Iris pigment epithelial cell (primary cell): ENCODE measurements at places on chromosomes 3 and 15.

DNA sequence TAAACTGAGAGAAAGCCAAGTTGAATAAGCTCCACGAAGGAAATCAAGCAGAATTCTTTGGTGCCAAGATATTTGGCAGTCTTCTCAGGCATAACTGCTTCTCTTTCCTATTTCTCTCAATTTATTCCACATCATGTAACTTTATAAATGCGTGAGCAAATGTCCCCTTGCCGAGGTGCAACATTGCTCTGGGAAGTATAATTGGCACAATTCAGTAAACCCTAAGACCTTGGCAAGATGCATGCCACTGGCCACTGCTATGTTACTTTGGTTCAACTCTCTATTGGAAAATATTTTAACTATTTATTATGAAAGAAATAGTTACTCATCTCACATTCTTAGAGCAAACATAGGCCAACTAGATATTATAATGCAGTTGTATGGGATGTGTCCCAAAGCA is 170.2 kb downstream of the SUCNR1 start:
- DNase-seq = peak; percentile 26

- DNase-seq = no peak
Measured at GRCh38 chr15:40242213-40242599, 3.3 kb downstream of the PAK6 start.

- DNase-seq = peak; percentile 92
Measured at GRCh38 chr15:65409036-65409631, 13.6 kb downstream of the IGDCC4 start.

- no peak for DNase-seq
Measured at GRCh38 chr15:37220949-37221670, 120.8 kb upstream of the MEIS2 start.

GRCh38 chr15:58425185-58425584 is 6.6 kb upstream of the LIPC start:
- DNase-seq = no peak

DNA sequence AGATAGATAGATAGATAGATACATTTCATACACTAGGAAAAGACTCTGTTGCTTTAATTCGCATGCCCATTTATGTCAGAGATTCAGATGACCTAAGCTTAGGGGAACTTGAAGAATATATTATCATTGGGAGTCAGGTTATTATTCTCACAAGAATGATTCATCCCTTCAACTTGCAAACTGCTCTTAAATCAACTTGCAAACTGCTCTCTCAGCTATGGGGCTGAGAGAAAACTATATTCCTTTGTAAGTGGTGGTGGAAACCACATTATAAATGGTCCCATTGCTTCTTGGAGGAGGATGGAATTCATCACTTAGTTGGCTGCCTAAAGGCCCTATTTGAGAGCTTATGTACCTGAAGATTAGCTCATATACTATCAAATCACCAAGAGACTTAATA is 160.9 kb upstream of the STAC start:
- DNase-seq = peak; percentile 38

GRCh38 chr3:47910777-47911440 is 105.3 kb downstream of the MAP4 start:
- peak; percentile 92 for DNase-seq

DNA sequence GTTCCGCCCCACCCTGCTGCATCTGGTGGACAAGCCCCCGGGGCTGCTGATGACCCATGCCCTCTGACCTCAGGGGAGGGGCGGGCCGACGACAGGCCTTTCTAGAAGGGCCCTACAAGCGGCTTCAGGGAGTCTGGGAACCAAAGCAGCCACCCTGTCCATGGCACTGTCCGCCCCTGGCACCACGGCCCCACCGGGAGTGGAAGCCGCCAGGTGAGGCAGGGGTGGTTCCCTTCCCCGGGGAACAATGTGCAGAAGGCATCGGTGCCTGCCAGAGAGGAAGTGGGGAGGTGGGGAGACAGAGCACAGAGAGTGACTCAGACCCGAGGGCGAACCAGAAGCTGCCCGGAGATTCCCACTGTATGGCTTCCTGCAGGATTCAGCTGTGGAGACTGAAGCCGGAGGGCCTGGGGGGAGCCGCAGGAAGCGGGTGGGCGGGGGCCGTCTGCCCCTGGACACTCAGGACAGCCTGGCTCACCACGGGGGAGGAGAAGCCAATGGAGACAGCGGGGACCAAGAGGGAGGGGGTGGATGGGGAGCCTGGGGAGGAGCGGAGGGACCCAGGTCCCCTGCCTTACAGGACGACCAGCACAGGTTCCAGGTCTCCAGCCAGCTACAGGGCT is 134.0 kb downstream of the TPRA1 start:
- DNase-seq = peak; percentile 58

GRCh38 chr3:124243177-124243859 is 251.4 kb upstream of the ROPN1 start:
- DNase-seq = no peak

GRCh38 chr15:90400005-90400758 is 12.1 kb downstream of the IQGAP1 start:
- DNase-seq = no peak

DNA sequence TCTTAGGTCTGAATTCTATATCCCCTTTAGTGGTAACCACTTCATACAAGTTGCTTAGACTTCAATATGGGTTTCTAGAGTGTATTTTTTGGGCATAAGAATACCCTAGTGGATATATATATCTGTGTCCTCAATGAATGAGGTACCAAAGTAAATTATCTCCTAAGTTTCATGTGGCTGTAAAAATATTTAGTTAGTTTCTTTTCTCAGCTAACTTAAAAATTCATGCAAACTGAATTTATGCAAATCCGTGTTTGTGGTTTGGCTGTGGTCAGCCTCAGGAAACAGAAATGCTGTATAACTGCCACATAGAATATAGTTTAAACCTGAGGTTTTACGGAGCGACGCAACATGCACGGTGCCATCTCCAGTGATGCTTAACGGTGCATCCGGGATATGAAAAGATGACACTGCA is 80.3 kb downstream of the PEX5L start:
- DNase-seq = no peak

- peak; percentile 85 for DNase-seq
Measured at GRCh38 chr15:34055868-34056595, 17.0 kb upstream of the AVEN start.

DNA sequence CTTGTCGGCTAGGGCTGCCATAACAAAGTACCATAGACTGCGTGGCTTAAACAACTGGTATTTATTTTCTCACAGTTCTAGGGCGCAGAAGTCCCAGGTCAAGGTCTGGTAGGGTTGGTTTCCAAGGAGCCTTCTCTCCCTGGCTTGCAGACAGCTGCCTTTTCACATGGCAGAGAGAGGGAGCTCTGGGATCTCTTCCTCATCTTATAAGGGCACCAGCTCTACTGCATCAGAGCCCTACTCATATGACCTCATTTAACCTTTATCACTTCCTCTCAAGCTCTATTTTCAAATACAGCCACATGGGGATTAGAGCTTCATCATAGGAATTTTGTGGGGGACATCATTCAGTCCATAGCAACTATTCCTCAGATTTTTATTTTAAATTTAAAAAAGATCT is 17.6 kb upstream of the PAQR9 start:
- DNase-seq = no peak

DNA sequence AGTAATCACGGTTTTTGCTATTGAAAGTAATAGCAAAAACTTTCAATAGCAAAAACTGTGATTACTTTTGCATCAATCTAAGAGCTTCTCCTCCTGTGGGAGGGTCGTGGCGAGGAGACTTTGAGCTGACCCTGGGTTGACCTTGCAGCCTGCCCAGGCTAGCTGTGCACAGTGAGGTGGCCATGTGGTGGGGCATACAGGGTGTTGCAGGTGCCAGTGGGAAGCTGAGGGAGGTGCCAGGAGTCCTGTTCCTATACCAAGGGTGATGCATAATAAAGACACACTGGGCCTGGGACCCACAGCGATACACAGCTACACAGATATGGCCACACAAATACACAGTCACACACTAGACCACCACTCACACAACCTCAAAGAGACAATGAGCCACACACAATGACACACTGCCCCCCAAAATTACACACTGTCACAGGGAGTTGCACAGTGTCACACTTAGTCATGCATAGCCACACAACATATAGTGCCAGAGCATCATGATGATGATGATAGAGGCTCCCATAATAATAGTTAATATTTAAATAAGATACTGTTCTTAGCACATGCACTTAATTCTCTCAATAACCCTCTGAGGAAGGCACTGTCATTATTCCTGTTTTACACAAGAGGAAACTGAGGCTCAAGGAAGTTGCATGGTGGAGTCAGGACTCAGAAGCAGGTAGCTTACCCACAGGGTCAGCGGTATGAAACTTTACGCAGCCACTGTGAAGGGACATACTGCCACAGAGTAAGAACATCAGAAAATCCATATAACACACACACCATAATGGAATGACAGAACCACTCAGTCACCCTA is 6.3 kb downstream of the PLCD1 start:
- no peak for DNase-seq

GRCh38 chr15:40232625-40233070 is 6.2 kb upstream of the PAK6 start:
- DNase-seq = no peak

GRCh38 chr3:101131767-101132166 is 138.5 kb upstream of the ABI3BP start:
- DNase-seq = no peak

GRCh38 chr15:67118808-67119207 is 53.4 kb downstream of the SMAD3 start:
- DNase-seq = no peak

GRCh38 chr15:79539401-79539800 is 107.3 kb downstream of the MINAR1 start:
- no peak for DNase-seq

- no peak for DNase-seq
Measured at GRCh38 chr15:80437334-80437891, 33.2 kb downstream of the ARNT2 start.

- no peak for DNase-seq
Measured at GRCh38 chr15:40927495-40927872, 1.7 kb upstream of the DLL4 start.

- DNase-seq = no peak
Measured at GRCh38 chr3:44128057-44128775, 113.5 kb upstream of the TOPAZ1 start.

- no peak for DNase-seq
Measured at GRCh38 chr3:133393691-133394474, 6.0 kb upstream of the BFSP2 start.

- DNase-seq = peak; percentile 50
Measured at GRCh38 chr3:71070497-71071463, 512.7 kb downstream of the FOXP1 start.

DNA sequence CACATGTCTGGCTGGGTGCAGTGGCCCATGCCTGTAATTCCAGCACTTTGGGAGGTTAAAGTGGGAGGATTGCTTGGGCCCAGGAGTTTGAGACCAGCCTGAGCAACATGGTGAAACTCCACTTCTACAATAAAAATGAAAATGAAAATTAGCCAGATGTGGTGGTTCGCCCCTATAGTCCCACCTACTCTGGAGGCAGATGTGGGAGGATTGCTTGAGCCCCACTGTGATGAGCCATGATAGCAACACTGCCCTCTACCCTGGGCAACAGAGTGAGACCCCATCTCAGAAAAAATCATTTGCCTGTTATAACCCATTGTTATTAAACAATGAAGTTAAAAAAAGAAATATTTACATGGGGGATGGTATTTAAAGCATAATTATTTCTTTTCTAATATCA is 240.1 kb upstream of the ZPLD1 start:
- DNase-seq = no peak

- DNase-seq = peak; percentile 82
Measured at GRCh38 chr15:29812384-29812694, 9.9 kb downstream of the TJP1 start.

- peak; percentile 94 for DNase-seq
Measured at GRCh38 chr3:43185274-43185982, 79.5 kb upstream of the POMGNT2 start.

DNA sequence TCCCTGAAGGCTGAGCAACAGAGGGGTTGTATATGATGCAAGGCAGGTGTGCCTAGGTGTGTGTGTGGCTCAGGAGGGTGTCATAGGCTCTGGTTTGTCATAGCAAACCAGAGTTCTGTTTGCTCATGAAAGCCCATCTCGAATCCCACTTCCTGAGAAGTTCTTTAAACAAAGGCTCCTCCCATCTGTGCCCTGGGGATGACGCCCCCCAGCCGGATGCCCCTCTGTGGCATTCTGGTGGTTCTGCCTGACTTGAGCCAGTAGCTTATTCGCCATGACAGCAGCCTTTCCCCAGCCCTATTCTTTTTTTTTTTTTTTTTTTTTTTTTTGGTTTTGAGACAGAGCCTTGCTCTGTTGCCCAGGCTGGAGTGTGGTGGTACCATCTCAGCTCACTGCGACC is 45.4 kb downstream of the PDIA5 start:
- no peak for DNase-seq

GRCh38 chr15:101088788-101089578 is 162.9 kb downstream of the CHSY1 start:
- DNase-seq = peak; percentile 30

DNA sequence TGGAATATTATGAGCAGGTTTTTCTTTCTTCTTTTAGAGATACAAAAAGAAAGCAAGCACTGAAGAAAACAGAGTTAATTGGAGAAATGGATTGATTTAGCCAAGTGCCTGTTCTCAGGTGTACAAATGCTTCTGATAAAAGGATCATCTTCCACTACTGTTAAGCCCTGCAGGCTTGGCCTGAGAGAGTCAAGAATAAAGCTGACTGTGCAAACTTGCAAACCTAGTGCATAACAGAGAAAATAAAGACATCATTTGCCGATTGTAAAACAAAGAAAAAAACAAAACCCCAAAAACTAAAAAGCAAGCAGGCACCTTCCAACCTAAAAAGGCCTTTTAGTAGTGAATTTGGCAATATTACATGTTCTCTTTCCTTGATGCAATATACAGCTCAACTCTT is 78.0 kb upstream of the CCDC80 start:
- DNase-seq = no peak

DNA sequence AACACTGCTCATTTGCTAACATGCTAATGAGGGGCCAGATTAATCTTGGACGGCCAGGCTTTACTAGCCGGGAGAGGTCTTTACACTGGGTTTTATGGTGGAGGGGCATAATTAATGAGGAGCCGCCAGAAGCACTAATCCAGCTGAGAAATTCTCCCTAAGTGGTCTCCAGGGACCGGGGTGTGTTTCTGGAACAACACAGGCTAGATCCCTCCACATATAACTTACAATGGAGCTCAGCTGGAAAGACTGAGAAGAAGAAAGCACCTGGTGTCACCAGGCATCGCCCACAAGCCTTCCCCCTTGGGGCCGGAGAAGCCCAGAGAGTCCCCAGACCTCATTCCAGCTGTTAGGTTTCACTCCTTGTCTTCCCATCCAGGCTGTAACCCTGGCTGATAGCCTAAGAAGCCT is 127.5 kb downstream of the MEGF11 start:
- no peak for DNase-seq

GRCh38 chr3:157532529-157533297 is 29.5 kb upstream of the VEPH1 start:
- DNase-seq = peak; percentile 90

GRCh38 chr15:20295238-20295811 is 246.3 kb downstream of the GOLGA6L6 start:
- no peak for DNase-seq

DNA sequence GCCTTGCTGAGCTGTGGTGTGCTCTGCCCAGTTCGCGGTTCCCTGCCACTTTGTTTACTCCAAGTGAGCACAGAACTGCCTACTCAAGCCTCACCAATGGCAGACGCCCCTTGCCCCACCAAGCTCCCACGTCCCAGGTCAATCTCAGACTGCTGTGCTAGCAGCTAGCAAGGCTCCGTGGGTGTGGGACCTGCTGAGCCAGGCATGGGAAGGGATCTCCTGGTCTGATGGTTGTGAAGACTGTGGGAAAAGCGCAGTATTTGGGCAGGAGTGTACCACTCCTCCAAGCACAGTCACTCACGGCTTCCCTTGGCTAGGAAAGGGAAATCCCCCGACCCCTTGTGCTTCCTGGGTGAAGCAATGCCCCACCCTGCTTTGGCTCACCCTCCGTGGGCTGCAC is 45.0 kb downstream of the SLC12A6 start:
- no peak for DNase-seq

GRCh38 chr15:99197856-99198255 is 51.5 kb downstream of the TTC23 start:
- DNase-seq = peak; percentile 48
